ENCODE measurements at places on chromosomes 12 and 14.

GRCh38 chr14:55713486-55713885, 133.5 kb downstream of the KTN1 start:
- DNase-seq: no peak

DNA sequence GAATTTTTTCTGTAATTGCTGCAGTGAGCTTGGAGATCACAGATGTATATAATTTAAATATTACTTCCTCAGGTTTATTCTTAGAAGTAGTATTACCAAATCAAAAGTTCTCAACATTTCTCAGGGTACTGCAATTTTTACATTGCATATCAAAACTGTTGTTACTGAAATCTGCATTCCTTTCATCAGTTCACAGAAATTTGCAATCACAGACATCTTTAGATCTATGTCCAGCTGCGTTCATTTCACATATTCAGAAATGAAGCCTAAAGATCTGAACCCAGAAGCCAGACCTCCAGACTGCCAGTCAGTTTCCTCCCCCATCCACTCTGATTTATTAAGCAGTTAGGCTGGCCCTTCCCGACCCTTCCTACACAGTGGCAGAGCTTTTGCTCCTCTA, 18.2 kb upstream of the IFT81 start:
- no peak for DNase-seq

DNA sequence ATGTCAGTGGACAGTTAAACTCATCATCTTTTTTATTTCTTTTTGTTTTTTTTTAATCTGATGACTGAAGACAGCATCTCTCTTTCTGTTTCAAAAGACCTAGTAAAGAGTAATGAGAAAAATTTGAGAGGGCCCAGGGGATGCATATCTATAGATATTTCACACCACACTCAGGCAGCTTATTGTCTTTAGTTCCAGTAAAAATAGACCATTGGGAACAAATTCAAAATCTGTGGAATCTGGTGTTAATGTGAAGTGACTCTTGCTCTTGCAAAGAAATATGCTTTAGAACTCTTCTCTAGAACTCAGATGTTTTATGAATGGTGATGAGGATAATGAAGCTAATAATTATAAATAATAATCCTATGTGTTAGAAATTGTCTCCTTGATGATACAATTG, 214.5 kb upstream of the ATP2B1 start:
- no peak for DNase-seq

GRCh38 chr14:51507511-51507905, 144.2 kb upstream of the FRMD6 start:
- no peak for DNase-seq

DNA sequence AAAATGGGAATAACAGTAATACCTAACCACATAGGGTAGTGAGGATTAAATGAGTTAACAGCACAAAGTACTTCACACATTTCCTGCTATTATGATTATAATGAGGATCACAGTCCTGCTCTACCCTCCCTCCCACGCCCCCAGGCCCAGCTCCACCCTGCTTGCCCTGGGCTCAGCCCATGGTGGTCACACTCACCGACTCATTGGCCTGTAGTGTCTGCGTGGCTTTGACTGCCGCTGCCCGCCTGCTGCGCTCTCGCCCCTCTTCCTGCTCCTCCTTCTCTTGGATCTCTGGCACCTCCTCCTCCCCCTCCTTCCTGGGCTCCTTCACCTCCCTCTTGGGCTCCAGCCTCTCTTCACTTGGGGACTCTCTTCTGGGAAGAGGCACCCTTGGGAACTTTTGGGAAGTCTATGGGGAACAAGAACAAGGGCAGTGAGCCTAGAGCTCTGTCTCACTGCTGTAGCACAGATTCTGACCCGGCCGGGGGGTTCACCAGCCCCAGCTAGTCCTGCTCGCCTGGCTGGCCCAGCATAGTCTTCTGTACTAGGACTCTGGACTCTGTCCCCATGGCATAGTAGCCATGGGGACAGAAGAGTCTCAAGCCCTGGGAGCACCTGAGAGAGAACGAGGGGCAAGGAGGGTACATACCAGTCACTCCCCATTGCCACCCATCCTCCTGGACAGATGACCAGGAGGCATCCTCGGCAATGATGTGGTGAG, 7.1 kb upstream of the PNMA1 start:
- no peak for DNase-seq
